ENCODE measurements at places on chromosomes 7 and 10.

- no peak for DNase-seq
Observed at GRCh38 chr7:28609608-28610007, 197.3 kb downstream of the CREB5 start.

DNA sequence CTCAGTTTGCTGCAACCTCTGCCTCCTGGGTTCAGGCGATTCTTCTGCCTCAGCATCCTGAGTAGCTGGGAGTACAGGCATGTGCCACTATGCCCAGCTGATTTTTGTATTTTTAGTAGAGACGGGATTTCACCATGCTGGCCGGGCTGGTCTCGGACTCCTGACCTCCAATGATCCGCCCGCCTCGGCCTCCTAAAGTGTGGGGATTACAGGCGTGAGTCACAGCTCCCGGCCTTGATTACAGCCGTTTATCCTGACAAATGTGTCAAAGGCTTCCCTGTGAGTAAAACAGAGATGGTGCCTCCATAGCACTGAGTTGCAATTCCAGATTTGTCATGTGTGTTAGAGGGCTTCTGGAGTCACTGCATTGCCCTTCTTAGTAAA lies 273.7 kb downstream of the CCDC3 start:
- no peak for DNase-seq

GRCh38 chr10:108421266-108421665 lies 1256.8 kb upstream of the SORCS1 start:
- no peak for DNase-seq

DNA sequence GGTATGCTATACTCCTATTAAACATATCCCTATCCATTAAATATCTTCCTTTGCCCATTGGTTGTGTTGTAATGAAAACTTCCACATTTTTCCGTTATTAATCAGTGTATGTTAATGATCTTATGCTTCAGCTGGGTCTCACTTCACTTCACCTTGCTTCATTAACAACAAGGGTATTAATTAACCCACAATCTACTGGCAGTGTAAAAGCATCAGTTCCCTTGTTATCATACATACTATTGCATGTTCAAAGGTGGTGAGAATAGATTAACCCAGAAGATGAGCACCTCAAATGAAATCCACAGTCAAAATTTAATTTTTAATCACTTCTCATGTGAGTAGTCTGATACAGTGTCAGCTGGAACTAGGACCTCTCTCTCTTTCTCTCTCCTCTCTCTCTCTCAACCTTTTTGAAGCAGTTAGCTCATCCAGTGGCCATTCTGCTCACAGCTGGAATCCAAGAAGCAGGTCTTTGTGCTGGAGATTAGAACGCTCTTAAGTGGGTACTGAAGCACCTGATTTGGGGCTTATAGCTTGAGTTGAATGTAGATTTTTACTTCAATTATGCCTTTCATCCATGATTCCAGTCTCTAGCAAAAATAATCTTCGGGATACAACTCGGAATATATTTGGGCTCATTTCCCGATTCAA lies 172.3 kb downstream of the RAPGEF5 start:
- no peak for DNase-seq

GRCh38 chr7:149791-150636 lies 42.4 kb upstream of the FAM20C start:
- peak; percentile 45 for DNase-seq

DNA sequence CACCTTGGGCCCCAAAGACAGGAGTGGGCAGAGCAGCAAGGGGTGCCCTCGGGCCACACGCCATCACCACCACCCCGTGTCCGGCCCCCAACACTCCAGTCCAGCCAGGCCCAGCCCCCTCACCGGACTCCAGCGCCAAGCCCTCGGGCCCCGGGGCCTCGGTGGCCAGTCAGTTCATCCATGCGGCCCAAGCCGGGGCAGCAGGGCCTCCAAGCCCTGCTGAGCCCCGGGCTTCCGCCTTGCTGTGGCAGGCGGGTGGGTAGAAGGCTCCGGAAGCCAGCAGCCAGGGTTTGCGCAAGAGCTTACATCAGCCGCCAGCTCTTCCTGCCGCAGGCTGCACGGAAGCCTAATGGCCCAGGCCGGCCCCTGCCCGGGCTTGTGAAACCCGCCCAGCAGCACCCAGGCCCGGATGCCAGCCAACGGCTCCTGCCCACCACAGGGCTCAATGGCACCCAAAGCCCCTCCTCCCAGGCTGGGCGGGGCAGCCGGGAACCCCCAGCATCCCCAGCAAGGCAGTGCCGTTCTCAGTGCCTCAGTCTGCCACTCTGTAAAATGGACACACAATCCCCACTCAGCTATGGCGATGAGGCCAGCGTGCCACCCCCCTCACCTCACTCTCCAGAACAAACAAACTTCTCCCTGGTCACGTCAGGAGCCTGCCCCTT lies 26.5 kb downstream of the TNRC18 start:
- peak; percentile 98 for DNase-seq

GRCh38 chr7:116455009-116455408 lies 44.5 kb upstream of the CAV2 start:
- no peak for DNase-seq

DNA sequence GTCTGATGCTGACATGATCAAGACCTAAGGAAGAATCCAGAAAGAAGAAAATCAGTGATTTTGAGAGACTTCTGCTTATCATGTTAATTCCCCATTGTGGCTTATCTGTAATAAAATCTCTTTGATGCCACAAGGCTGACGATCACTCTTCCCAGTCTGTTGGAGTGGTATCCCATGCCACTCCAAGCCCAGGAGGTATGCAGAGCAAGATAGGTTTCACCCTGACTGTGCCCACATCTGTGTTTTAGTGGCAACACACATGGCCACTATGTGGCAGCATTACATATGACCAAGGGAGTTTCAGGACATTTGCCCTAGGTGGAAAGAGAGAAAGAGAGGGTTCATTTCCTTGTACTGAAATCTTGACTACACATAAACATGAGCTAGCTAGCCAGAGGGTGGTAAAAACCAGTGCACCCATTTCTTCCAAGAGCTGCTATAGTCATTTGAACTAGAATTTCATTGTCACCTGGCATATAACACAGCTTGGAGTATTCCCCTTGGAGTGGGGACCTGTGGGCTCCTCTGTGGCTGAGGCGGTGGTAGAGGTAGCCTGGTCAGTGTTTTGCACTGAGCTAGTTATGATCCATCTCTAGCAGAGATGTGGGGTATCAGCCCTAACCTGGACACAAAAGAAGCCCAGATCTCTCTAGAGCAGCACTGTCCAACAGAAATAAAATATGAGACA lies 20.8 kb downstream of the LAMB4 start:
- no peak for DNase-seq

DNA sequence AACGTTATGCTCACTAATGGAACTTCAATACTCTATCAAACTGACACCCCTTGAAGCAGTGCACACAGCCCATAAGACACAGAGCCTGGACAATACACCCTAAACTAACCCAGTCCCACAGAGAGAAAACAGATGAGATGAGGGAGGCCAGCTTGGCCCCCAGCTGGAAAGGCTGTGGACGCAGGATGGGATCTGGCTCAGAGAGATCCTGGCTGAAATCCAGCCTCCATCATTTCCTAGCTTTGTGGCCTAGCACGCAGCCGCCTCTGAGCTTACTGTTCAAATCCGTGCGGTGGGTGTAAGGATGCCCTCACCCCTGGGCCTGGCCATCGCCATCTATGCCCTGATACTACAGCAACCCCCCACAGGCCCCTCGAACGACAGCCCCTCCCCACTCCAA lies 32.7 kb downstream of the SNX8 start:
- DNase-seq, result no peak

- DNase-seq, result no peak
Observed at GRCh38 chr10:29530112-29530976, 104.4 kb downstream of the SVIL start.

- no peak for DNase-seq
Observed at GRCh38 chr10:50627896-50628295, 4.1 kb upstream of the SGMS1 start.

DNA sequence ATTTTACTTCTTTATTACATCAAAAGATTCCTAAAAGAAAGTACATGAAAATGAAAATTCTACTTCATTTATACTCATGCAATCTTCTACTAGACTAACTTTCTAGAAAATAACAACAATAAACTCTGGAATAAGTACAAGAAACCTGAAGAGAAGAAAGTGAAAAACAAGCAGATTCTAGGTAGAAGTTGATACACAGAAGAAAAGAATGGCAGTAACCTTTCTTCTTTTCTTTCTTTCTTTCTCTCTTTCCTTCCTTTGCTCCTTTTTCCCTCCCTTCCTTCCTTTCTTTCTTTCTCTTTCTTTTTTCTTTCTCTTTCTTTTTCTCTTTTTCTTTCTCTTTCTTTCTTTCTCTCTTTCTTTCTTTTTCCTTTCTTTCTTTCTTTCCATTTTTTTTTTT lies 541.7 kb upstream of the ANKRD30A start:
- no peak for DNase-seq

DNA sequence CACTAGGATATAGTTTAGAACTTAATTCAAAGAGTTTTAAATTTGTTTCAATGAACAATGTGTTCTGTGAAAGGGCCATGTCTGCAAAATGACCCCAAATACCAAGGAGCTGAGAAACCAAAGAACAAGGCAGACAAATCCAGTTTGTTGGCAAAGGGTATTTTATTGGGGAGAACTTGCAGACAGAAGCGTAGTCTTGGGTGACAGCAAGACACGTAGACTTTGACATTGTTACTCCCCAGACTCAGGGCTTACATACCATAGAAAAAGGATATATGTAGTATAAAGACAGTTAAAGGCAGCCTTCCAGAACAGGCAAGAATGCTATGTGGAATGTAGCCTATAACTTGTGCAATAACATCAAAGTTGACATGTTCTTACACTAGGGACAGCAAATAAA lies 95.0 kb upstream of the TAS2R16 start:
- DNase-seq, result no peak

DNA sequence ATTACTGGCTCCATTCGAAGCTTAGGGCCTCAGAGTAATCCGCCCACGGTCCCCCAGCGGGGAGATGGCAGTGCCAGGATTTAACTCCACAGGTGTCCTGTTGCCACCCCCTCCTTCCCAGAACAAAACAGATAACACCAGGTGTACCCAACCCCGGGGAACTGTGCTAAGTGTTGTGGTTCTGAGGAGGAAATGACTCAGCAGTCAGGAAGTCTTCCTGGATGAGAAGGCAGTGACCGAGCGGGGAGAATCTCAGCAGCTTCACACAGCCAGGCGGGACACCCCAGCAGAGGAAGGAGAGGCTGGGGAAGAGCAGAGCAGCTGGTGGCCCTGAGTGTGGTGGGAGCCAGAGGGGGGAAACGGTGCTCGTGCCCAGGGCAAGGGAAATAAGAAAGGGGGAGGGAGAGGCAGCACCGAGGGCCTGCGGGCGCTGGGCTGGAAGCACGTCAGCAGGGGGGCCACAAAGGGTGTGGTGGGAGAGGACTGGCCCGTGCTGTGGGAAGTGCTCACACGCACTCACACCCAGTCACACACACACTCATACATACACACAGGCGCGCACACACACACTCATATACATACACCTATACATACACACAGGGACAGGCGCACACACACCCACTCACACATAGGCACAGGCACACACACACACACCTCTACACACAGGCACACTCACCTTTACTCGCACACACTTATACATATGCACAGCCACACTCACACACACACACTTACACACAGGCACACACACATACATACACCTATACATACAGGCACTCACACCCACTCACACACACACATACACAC lies 59.8 kb upstream of the CHST15 start:
- peak; percentile 57 for DNase-seq

DNA sequence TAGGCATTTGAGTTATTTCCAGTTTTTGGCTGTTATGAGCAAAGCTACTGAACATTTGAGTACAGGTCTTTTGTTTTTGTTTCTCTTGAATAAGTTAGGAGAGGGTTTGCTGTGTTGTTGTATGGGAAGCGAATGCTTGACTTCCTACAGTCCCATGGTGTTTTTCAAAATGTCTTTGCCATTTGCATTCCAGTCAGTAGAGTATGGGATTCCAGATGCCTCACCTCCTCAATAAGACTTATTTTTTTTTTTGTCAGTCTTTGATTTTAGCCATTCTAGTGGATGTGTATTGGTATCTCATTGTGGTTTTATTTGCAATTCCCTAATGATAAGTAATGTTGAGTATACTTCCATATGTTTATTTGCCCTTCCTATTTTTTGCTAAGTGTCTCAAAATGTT lies 19.4 kb downstream of the CDK13 start:
- DNase-seq, result no peak

GRCh38 chr7:94395141-94396036 lies 694 bp downstream of the COL1A2 start:
- DNase-seq, result peak; percentile 34

- DNase-seq, result no peak
Observed at GRCh38 chr7:16647435-16647960, 1.5 kb downstream of the BZW2 start.

DNA sequence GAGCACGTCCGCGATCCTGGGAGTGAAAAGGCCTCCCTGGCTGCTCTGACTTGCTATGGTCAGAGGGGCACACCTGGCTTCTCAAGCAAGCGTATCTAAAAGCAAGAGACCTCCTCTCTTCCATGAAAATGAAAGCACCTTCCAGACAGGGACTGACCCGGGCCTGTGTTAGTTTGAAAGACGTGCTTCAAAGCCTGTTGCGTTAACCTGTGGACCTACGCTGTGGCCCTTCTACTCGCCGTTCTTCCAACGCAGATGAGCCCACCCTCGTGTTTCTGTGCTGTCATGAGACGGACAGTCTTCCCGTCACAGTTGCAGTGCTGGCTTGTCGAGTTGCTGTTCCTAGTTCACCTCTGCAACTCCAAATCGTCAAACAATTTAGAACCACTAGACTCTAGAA lies 15.5 kb upstream of the GDI2 start:
- no peak for DNase-seq

DNA sequence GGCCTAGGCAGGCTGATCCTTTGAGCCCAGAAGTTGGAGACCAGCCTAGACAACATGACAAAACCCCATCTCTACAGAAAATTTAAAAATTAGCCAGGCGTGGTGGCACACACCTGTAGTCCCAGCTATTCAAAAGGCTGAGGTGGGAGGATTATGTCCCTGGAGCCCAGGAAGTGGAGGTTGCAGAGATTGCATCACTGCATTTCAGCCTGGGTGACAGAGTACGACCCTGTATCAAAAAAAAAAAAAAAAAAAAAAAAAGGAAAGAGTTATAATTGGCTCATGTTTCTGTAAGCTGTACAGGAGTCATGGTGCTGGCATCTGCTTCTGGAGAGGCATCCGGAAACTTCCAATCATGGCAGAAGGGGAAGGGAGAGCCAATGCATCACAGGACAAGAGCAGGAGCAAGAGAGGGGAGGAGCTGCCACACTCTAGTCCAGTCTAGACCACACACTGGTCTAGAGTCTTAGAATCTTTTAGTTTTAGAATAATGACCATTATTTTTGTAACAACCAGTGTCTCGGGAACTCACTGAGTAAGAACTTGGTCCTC lies 16.8 kb downstream of the DOCK1 start:
- DNase-seq, result no peak
